ENCODE measurements at places on chromosomes 6 and 20.

- no peak for DNase-seq
These were observed 239.4 kb downstream of the PHACTR1 start for GRCh38 chr6:12955956-12956355.

DNA sequence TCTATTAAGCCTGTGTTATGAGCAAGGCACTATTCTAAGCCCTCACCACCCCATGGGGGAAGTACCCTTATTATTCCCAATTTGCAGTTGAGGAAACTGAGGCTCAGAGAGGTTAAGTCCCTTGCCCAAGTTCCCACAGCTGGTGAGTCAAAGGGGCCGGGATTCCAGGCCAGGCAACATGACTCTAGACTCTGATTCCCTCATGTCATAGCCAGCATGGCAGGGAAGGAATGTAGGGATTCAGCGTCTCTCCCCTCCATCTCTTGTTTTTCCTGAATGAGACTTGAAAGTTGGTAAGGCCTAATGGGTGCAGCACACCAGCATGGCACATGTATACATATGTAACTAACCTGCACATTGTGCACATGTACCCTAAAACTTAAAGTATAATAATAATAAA, 6.7 kb downstream of the C6orf132 start:
- DNase-seq, result no peak

GRCh38 chr20:23140991-23141390, 54.9 kb upstream of the CD93 start:
- no peak for DNase-seq

DNA sequence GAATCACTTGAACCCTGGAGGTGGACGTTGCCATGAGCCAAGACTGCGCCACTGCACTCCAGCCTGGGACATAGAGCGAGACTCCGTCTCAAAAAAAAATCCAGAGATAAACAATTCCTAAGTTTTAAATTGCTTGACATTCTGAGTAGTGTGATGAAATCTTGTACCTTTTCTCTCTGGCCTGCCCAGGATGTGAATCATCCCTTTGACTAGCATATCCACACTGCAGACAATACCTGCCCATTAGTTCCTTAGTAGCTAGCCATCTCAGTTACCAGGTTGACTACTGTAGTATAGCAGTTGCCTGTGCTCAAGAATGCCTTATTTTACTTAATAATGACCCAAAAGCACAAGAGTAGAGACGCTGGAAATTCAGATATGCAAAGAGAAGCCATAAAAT, 2.8 kb downstream of the ZFP57 start:
- DNase-seq, result no peak

DNA sequence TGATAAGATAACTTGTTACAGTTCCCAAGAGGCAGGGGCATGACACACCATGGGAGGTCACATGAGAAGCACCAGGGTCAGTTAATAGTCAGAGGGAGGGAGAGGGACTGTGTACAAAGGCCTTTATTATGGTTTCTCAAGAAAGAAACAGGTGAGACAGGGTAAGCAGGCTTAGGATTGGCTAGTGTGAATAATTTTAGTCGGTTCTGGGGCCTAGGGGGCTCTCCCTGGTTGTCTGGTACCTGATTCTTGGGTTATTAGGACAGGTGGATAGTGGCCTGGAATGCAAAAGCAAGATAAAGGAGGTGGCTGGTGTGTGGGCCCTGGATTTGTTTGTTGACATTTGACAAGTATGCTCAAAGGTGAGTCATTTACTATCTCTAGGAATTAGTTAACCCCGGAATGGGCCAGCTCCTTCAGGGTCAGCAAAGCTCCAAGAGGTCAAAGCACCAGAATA, 49.4 kb upstream of the MCUR1 start:
- no peak for DNase-seq

- DNase-seq, result no peak
These were observed 68.8 kb downstream of the PFDN4 start for GRCh38 chr20:54276577-54277169.

DNA sequence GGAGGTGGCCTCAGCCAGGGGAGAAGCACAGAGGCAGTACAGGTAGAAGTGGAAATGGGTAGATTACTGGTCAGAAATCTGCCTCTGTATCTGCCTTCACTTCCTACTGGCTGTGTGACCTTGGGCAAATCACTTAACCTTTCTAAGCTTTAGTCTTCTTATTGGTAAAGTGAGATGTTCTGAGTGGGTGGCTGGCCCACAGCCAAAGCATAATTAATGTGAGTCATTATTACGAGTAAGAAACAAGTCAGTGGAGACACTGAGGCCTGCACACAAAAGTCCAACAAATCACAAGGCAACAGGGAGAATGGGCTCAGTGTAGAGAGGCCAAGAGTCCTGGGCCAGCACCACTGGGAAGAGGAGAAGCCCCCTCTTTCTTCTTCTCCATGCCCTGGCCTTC, 39.1 kb downstream of the NRN1 start:
- no peak for DNase-seq
